ENCODE measurements at places on chromosomes 6 and 20. TPM values are rescaled to one million over a fixed set of nuclear protein-coding genes. Genes with fewer than 3 reads are reported as not detected.

Gene FAXC
- 3.5 TPM for total RNA-seq

Gene DEFB124
- total RNA-seq = not detected

DNA sequence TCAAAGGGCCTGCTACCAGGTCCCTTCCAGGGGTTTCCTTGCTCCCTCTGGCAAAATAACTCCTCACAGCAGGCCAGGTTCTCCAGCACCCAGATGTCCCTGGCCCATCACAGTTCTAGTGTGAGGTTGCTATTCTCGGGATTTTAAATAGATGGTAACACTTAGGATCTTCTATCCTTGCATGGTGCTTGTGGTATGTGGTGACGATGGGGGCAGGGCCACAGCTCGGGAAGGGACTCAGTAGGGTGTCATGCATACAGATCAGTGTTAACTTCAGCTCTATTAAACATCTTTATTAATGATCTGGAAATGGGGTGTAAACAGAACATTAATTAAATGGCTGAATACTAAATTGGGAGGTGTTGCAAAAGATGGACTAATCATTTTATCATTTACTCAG is 323.8 kb downstream of the QKI start:
- no peak for DNase-seq

DNA sequence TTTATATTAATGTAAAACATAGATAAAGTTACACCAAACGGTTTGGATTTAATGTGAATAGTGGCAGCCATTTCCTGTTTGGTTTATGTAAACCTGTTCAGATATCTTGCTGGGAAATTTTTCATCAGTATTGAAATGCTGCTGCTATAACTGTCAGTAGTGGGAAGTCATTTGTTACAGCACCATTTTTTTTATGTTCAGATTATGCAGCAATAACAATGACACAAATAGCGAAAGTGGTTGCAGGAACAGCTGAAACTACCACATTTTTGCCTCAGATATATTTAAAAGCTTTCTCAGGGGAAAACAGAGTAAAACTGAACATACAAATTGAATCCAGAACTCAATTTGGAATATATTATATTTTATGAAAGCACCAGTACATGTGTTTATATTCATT is 128.8 kb upstream of the SIM1 start:
- no peak for DNase-seq

- peak; percentile 55 for DNase-seq
Observed at GRCh38 chr6:43060034-43060754, 763 bp downstream of the KLC4 start.
